ENCODE measurements at places on chromosomes 16 and 17. TPM values are rescaled to one million over a fixed set of nuclear protein-coding genes. Genes with fewer than 3 reads are reported as not detected.

The TBX4 gene
- total RNA-seq = 0.27 TPM

The ABCC6 gene
- total RNA-seq = 4.4 TPM

The GRAP gene
- total RNA-seq = 6.3 TPM

The AIPL1 gene
- total RNA-seq = not detected

The KCNH6 gene
- not detected for total RNA-seq

The TBC1D3E gene
- not detected for total RNA-seq

The MRC2 gene
- 93.8 TPM for total RNA-seq

The BCL6B gene
- 16.4 TPM for total RNA-seq

The TMEM92 gene
- total RNA-seq = 0.94 TPM

DNA sequence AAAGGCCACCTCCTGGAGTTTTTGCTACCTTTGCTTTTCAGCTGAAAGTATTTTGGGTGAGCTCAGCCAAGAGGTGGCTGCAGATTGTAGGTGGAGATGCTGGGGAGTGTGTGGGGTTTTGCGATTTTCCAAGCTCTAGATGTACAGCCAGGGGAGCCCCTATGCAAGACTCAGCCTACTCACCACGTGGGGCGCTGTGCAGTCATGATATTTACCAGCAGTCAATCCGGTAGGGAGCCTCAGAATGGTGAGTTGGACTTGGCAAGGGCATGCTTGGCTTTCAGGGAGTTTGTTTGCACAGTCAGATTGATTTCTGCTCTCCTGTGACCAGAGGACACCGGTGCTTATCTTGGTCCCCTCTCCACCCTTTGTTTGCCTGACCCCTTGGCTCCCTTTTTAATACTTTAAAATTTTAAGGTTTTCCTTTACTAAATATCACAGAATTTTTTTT is 175.3 kb downstream of the UTP18 start:
- no peak overlapping the region for H3K27ac ChIP-seq
- peaks cover 2% of the 10 kb centered on the region for H3K4me1 ChIP-seq
- H3K36me3 ChIP-seq = no peaks in the 10 kb centered on the region
- no peak for DNase-seq
- no peaks in the 10 kb centered on the region for H3K27me3 ChIP-seq
- no peak overlapping the region for H3K4me3 ChIP-seq

DNA sequence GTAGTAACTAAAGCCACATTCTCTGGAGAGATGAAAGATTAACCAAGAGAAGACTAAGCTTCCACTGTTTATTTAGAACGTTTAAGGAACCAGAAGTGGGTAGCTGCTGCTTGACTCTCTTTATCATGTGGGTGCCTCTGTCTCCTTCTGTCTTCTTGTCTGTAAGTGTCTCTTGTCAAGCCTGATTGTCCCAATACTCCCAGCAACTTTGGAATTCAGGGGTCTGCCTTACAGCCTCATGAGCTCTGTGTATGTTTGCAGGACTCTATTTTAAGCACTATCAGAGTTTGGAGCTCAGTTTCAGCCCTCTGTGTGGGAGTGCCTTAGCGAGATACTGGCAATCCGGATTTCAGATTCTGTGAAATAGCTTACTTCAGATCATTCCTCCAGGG is 29.3 kb upstream of the SPACA3 start:
- no peaks in the 10 kb centered on the region for H3K4me1 ChIP-seq
- H3K36me3 ChIP-seq = no peaks in the 10 kb centered on the region
- H3K27ac ChIP-seq = no peak overlapping the region
- no peak overlapping the region for H3K4me3 ChIP-seq
- H3K27me3 ChIP-seq = no peaks in the 10 kb centered on the region

DNA sequence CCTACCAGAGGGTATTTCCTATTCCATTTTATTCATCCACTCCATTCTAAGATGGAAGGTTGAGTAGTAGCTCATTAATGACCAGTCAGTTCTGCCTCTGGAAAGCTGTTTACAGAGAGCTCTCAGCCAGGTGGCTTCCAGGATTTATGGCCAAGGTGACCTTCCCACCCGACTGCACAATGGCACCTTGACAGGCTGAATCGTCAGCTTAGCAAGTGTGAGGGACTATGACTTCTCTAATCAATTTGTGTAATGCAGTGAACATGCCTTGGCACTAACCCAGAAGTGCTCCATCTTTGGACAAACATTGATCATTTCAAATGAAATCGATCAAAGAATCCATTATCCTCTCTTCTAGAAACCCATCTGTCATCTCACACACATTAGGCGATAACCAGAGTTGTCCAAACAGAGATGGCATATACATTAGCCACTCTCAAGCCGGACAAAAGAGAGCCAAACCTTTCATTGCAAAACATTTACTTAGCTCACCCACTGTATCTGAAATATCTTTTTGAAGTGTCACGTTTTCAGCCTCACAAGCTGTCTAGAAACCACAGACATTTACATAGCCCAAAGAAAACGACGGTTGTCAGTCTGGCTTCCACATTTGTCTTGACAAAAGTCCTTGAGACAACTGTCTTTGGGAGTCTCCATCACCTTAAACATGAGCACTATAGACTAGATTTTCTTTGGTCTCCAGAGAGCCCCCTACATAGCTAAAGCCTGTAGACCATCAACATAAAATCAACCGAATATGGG is 35.6 kb downstream of the CLEC3A start:
- no peaks in the 10 kb centered on the region for H3K4me1 ChIP-seq
- no peak overlapping the region for H3K27ac ChIP-seq
- no peak for DNase-seq
- no peaks in the 10 kb centered on the region for H3K27me3 ChIP-seq
- H3K36me3 ChIP-seq = no peaks in the 10 kb centered on the region

DNA sequence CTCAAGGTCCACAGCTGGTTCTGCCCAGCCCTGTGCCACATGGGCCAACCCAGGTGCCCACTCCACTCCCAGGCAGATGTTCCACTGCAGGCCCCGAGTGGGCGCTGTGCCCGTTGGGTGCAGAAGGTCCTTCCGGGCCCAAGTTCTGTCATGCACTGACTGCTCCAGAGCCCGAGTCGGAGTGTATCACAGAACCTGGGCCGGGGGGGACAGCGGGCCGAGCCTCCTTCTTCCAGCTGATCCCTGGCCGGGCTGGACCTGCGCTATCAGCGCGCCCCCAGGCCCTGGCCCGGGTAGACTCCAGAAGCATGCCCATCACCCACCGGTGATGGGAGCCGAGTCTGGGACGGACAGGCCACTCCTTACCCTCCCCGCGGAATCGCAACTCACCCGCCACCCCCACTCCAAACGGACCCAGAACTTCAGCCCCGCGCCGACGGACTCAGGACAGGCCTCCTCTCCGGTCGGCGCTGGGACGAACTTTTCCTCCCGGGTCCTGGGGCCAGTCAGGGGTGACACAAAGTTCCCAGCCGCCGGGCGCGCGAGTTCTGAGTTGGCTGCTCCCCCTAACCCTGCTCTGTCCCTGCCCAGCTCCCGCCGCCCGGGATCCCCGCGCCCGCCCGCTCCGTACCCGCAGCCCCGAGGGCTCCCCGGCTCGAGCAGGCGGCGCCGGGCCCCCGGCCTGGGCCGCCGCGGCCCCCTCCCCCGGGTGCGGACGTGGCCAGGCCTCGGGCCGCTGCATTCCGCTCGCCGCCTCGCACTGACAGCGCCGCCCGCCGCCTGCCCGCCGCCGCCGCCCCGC is at the start of gene COPZ2:
Gene COPZ2 (minus strand): TSS at position 762 of the 802 bp plus-strand sequence. CDS start 20 bp downstream, at position 742.
- H3K4me1 ChIP-seq = peaks cover 4% of the 10 kb centered on the region
- H3K27ac ChIP-seq = no peak within 1 kb of the TSS
- peak; percentile 83 for DNase-seq
- peak within 1 kb of the TSS; percentile 75 for H3K4me3 ChIP-seq
- H3K36me3 ChIP-seq = no peaks in the 10 kb centered on the region

DNA sequence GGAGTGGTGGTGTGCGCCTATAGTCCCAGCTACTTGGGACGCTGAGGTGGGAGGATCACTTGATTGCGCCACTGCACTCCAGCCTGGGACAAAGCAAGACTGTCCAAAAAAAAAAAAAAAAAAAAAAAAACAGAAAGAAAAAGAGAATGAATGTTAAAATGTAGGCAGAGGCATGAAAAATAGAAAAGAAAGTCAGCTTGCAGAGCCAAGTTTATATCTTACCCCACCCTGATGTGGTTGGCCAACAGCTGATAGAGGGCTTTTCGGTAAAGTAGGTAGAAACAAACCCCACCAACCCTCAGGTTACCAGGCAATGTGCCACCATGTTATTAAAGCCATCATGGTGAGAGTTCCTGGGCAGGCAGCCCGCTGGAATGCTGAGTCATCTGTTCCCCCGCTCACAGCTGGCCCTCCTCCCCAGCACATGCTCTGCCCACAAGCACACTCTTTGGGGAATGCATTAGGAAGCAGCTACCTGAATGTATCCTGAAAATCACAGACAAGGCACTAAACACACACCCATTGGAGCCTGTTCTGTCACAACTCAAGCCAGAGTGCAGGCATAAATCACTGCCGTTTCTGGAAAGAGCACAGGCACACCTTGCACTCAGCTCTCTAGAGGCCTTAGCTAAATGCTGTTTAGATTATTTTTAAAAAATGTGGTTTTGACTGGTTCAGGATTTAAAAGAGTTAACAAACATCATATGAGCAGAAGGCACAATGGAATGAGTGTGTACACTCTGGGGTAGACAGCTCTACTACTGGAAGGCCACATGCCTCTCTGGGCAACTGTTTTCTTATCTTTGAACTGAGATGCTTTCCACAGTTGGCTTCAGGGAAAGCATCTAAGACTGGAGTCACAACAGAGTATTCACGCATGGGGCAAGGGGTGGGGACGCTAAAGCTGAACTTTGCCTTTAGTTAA is 128.5 kb downstream of the PARN start:
- H3K4me3 ChIP-seq = no peak overlapping the region
- DNase-seq = peak; percentile 92
- H3K27me3 ChIP-seq = no peaks in the 10 kb centered on the region
- H3K4me1 ChIP-seq = peaks cover 10% of the 10 kb centered on the region
- H3K36me3 ChIP-seq = no peaks in the 10 kb centered on the region
- peak overlapping the region; percentile 51 for H3K27ac ChIP-seq

- H3K4me1 ChIP-seq = no peaks in the 10 kb centered on the region
- no peaks in the 10 kb centered on the region for H3K36me3 ChIP-seq
Observed at GRCh38 chr16:68596266-68596665, 48.8 kb upstream of the CDH3 start.

- H3K27me3 ChIP-seq = no peaks in the 10 kb centered on the region
- no peaks in the 10 kb centered on the region for H3K4me1 ChIP-seq
- no peak overlapping the region for H3K27ac ChIP-seq
- no peak for DNase-seq
Observed at GRCh38 chr17:633641-634101, 81.0 kb downstream of the VPS53 start.

DNA sequence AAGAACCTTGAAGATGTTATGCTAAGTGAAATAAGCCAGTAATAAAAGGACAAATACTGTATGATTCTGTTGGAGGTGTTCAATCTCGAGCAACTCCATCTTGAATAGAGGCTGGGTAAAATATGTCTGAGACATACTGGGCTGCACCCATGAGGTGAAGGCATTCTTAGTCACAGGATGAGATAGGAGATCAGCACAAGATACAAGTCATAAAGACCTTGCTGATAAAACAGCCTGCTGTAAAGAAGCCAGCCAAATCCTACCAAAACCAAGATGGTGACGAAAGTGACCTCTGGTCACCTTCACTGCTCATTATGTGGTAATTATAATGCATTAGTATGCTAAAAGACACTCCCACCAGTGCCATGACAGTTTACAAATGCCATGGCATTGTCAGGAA is 98.1 kb downstream of the RGS9 start:
- no peaks in the 10 kb centered on the region for H3K27me3 ChIP-seq
- no peak overlapping the region for H3K4me3 ChIP-seq
- no peaks in the 10 kb centered on the region for H3K4me1 ChIP-seq
- no peak overlapping the region for H3K27ac ChIP-seq
- H3K36me3 ChIP-seq = no peaks in the 10 kb centered on the region
- no peak for DNase-seq

GRCh38 chr17:69480245-69480644 is 65.7 kb downstream of the MAP2K6 start:
- no peaks in the 10 kb centered on the region for H3K36me3 ChIP-seq
- peak overlapping the region; percentile 19 for H3K27ac ChIP-seq
- no peaks in the 10 kb centered on the region for H3K27me3 ChIP-seq
- H3K4me1 ChIP-seq = no peaks in the 10 kb centered on the region

GRCh38 chr17:67281743-67282142 is 36.7 kb upstream of the HELZ start:
- no peak overlapping the region for H3K27ac ChIP-seq
- H3K4me1 ChIP-seq = no peaks in the 10 kb centered on the region
- no peak overlapping the region for H3K4me3 ChIP-seq
- no peaks in the 10 kb centered on the region for H3K27me3 ChIP-seq
- DNase-seq = no peak
- H3K36me3 ChIP-seq = no peaks in the 10 kb centered on the region

DNA sequence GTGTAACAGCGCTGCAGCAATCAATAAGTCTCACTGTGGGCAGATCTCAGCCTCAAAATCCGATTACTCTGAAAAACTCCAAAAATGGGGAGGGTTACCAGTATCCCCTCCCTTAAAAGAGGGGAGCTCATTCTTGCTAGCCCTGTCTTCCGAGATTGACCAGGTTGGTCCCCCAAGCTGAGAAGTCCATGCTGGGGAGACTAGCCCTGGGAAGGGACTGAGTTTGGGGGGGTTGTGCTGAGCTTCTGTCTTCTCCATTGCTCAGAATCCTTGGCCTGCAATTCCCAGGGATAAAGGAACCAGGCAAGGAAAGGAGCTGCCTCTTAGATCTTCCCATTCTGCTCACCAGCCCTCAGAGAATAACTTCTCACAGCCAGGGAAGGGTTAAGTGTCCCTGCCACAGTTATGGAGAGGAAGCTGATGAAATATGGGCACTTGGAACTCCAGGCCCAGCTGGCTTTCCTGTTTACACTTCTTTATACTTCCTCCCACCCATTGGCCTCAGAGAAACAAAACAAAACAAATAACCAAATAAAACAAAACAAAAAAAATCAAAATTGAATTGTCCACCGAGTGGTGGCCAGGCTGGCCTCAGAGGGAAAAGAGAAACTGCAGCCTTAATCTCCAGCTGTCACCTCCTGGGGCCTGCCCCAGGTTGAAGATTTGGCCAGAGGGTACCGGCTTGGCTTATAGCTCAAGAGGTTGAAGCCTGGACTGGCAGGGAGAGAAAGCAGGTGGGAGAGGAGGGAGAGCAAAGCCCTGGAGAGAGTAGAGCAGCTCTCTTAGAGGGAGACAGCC is 2.6 kb downstream of the HOXB3 start:
- no peaks in the 10 kb centered on the region for H3K36me3 ChIP-seq
- no peak for DNase-seq
- H3K27me3 ChIP-seq = no peaks in the 10 kb centered on the region
- no peaks in the 10 kb centered on the region for H3K4me1 ChIP-seq

GRCh38 chr16:50081428-50082018 is 15.8 kb downstream of the HEATR3 start:
- H3K36me3 ChIP-seq = peaks cover 2% of the 10 kb centered on the region
- H3K4me1 ChIP-seq = no peaks in the 10 kb centered on the region
- DNase-seq = no peak
- H3K4me3 ChIP-seq = no peak overlapping the region
- H3K27me3 ChIP-seq = no peaks in the 10 kb centered on the region

GRCh38 chr17:64056269-64057005 is 36.0 kb upstream of the ICAM2 start:
- H3K4me1 ChIP-seq = no peaks in the 10 kb centered on the region
- peaks cover 3% of the 10 kb centered on the region for H3K36me3 ChIP-seq
- no peak overlapping the region for H3K27ac ChIP-seq
- no peak for DNase-seq
- no peak overlapping the region for H3K4me3 ChIP-seq

GRCh38 chr16:20280259-20280658 is 47.1 kb downstream of the GP2 start:
- no peak overlapping the region for H3K27ac ChIP-seq
- no peaks in the 10 kb centered on the region for H3K4me1 ChIP-seq
- DNase-seq = no peak
- H3K4me3 ChIP-seq = no peak overlapping the region
- no peaks in the 10 kb centered on the region for H3K36me3 ChIP-seq

GRCh38 chr17:1050246-1050995 is 53.5 kb downstream of the TIMM22 start:
- no peak overlapping the region for H3K27ac ChIP-seq
- peaks cover 2% of the 10 kb centered on the region for H3K36me3 ChIP-seq
